ENCODE measurements at places on chromosomes 2 and 18.

DNA sequence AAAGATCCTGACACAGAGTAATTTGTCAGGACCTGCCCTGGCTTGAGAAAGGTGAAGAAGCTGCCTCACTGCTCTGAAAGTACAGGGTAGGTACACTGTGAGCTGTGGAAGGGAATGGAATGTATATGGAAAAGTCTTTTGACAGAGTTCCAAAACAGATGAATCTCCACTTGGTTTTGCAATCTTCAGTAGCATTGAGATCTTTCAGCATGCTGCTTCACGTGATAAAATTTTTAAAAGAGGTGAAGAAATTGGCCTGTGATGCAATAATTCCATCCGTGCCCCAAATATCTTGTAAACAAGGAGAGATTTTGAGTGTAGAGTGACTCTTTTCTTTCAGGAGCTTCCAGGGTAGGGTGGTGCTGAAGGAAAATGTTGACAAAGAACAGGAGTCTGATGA, 123.1 kb downstream of the OSR1 start:
- no peak for DNase-seq

GRCh38 chr18:23353459-23353858, 99.6 kb upstream of the RIOK3 start:
- DNase-seq, result no peak

DNA sequence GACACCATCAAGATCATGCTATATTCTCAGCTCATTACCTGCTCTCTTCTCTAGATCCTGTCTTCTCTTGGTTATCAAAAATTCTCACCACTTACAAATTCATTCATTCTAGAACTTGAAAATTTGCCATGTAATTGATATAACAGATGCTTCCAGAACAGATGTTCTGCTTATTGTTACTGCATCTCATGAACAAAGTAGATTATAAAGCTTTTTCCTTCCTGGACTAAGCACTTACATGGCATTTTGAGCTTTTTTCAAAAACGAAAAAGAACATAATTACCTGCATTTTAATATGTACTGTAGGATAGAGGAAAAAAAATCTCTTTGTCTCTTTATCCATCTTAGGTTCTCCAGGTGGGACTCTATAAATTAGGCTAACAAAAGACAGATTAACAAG, 79.6 kb upstream of the CREB1 start:
- no peak for DNase-seq

DNA sequence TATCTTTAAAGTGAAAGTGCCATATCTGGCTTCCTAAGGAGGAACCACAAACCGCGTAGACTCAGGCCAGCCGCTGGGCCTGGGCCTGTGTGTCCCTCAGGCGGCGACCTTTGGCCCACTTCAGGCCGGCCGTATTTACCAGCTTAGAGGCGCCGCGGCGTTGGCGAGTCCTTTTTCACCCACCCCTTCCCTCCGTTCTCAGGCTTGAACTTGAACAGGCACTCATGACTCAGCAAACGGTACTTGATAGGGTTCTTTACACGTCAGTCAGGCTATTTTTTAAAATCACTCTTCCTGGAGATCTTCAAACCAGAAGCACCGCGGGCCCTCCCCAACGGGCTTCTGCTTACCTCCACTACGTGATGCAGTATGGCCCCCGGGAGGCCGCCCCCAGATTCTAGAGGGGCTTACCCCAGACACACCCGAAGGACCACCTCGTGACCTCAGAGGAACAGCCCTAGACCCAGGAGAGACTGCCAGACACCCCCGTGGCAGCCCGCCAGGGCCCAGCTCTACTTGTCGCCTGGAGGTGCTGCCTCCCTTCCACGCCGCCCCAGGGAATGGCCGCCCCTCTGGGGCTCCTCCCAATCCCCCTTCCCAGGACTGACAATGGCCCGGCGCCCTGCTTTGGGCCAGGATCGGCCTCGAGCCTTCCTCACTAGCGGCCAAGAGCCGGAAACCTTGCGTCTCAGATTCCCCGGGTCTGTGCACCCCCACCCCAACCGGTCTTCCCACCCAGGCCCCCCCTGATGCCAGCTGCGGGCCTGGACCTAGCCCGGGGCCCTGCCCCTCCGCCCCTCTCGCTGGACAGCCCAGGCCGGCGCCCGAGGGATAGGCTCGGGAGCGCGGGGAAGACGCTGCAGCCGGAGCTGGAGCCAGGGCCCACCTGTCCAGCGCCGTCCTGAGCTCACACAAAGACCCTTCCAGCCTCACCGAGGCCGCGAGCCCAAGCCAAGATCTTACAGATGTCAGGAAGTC, 33.8 kb upstream of the IMPA2 start:
- DNase-seq, result peak; percentile 53

DNA sequence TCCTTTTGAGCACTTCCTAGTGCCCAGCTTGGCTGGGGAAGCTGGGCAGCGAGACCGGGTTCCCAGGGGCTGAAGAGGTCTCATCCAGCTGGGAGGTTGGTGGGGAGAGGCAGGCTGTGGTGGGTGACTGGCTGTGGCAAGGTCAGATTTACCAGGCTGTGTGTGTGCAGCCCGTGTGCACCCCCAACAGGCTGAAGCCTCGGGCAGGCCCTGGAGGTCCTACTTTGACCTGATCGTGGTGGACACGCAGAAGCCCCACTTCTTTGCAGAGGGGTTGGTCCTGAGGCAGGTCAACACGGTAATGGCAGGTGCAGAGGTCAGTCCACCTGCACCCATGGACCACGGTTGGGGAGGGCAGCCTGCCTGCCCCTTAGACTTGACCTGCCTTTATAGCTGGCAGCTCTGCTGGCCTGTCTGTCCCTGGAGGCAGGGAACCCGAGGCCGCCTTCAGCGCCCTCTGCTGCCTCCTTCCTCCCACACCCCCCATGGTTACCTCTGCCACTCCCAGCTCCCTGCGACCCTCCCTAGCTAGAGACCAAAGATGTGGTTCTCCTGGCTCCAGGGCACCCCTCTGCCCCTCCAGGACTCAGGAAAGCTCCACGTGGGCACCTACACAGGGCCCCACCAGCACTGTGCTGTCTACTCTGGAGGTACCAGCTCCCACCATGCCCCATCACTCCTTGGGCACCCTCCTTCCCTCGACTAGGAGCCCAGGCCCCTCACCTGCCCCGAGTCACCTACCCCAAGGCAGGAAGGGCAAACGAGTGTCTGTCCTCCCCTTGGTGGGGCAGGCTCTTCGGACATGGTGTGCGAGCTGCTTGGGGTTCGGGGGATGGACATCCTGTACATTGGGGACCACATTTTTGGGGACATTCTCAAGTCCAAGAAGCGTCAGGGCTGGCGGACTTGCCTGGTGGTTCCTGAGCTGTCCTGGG, 4.0 kb downstream of the NT5DC4 start:
- no peak for DNase-seq

DNA sequence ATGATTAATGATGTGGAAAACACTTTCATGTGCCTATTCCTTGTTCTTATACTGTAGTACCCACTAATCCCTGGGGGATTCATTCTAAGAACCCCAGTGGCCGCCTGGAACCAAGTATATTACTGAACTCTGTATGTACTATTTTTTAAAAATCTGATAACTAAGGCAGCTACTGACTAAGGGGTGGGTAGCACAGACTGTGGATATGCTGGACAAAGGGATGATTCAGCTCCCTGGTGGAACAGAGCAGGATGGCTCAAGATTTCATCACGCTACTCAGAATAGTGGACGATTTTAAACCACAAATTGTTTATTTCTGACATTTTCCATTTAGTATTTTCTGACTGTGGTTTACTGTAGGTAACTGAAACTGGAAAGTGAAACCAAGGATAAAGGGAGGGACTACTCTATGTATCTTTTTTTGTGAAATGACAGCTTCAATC, 41.8 kb upstream of the CDC42EP3 start:
- no peak for DNase-seq

- no peak for DNase-seq
These were observed 49.4 kb upstream of the SH3RF3 start for GRCh38 chr2:109079590-109079989.

DNA sequence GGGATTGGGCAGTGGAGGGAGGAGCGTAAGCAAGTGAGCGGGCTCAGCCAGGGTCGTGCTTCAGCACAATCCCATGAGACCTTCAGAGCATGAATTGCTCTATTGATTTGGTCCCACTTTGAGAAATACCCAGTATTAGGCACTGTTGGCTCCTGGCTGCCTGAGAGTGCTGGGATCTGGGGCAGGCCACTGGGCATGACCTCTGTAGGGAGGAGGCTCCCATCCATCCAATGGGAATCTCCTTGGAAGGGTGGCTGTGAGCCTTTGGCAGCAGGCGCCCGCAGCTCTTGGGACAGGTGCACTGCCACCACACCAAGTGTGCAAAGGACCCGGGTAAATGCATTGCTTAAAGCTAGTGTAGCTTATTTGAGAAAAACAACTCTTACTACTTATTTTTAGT, 137.5 kb downstream of the LDLRAD4 start:
- no peak for DNase-seq

GRCh38 chr2:98571796-98572195, 36.5 kb downstream of the COA5 start:
- DNase-seq, result no peak

DNA sequence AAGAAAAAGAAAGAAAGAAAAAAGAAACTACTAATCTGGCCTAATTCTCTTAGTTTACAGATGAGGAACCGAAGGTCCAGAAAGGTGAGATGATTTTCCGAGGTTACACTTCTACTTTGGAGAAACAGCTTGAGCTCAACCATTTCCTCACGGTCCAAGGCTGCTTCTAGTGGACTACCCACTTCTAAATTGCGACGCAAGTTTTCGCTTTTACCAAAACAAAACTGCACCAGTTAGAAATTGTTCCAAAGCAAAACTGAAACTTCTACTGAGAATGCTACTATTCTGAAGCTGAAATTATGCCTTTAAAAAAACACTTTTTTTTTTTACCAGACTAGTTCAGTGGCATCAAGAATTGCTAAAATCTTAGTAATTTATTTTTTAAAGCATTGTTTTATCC, 101.6 kb downstream of the INO80D start:
- DNase-seq, result no peak

DNA sequence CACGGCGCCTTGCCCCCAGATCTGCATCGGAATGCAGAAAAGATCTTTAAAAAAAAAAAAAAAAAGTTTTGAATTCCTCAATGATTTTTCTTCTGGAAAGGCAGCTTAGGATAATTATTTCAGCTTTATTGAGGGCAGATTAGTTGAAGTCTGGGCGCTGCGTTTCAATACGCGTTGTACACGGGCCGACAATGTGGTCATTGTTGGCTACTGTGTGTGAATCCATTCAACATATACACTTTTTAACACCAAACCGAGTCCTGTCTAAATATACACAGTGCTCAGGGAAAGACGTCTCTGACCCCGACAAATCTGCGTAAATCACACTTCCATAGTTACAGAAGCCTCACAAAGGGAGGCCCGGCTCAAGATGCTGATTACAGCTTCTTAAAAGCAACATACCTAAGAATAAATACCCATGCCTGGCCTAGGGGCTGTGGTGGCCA, 1.4 kb upstream of the SIX3 start:
- DNase-seq, result no peak

- DNase-seq, result no peak
These were observed 69.0 kb downstream of the AOX1 start for GRCh38 chr2:200654823-200655222.

DNA sequence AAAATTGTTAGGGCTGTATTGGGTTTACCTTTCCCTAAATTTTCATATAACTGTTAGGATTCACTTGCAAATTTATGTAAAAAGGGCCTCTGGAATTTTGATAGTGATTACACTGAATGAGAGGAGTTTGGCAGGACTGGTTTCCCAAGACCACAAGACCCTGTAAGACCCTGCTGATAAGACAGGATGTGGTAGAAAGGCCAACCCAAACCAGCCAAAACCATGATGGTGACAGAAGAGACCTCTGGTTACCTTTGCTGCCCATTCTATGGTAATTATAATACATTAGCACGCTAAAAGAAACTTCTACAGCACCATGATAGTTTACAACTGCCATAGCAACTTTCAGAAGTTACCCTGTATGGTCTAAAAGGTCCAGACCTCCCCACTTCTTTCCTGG, 8.3 kb upstream of the CASP10 start:
- no peak for DNase-seq

- DNase-seq, result no peak
These were observed 101.1 kb downstream of the TMEM247 start for GRCh38 chr2:46580416-46580815.

GRCh38 chr2:231717281-231718171, 9.2 kb downstream of the PTMA start:
- DNase-seq, result peak; percentile 13

DNA sequence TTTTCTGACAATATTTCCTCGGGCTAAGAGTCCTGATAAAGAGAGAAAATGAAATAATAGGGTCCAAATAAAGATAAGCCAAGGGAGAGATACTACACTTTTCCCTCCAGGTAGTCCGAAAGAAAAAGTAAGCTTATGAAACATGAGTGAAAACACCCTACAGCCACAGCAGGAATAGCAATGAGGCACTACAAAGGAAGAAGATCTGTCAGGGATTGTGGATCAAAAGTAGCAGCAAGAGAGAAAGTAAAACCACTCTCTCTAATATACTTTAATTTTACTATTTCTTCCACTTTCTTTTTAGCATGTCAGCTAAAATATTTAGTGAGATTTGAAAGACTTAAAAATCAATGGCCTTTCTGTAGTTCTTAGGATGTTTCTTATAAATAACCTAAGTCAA, 1601.8 kb downstream of the LRP1B start:
- no peak for DNase-seq

GRCh38 chr18:8229787-8230186, 379.4 kb upstream of the RAB12 start:
- no peak for DNase-seq

DNA sequence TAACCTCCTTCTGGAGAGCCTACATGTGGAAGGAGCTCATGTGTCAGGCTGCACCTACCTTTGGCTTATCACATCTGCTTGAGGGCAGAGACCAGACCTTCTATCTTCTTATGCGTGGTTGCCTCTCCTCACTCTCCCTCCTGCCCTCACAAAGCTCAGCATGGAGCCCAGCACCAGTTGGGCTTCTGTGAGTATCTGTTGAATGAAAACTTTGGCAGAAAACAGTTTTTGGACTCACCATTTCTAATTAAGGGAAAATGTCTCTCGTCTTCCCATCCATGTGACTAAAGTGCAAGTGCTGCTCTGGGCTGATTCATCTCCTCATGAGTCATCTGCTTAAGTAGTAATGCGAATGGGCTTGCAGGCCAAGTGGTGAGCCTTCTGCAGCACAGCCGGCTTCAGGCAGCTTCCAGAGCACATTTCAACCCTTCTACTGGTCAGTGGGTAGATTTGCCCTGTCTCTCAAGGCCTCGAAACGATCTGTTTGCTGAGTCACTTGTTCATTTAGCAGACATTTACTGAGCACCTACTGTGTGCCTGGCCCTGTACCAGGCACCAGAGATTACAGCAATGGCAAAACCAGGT, 102.6 kb downstream of the VSNL1 start:
- no peak for DNase-seq

DNA sequence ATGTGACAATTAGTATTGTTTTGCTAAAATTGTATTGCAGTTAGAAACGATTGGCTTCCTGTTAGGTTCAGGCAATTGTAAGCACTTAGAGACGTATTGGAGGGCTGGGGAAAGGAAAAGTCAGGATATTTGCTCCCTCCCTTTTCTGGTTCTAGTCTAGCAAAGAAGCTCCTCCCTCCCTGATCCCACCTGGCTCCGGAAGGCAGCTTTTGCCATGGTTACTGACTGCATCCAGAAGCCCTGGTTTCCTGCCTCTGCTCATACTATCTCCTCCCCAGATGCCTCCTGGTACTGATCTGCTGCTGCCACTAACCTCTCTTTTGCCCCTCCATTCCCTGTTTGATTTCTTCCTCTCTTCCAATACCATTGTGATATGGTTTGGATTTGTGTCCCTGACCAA, 275.9 kb downstream of the MREG start:
- no peak for DNase-seq

Data from stimulated activated naive CD4-positive, alpha-beta T cell treated with Interleukin-2 at 50 U/mL for 16 hours (primary cell).